ENCODE measurements at places on chromosomes 16 and 17. TPM values are rescaled to one million over a fixed set of nuclear protein-coding genes. Genes with fewer than 3 reads are reported as not detected.

GRCh38 chr16:35185366-35186044 lies 1726.1 kb downstream of the TP53TG3F start:
- DNase-seq: no peak

DNA sequence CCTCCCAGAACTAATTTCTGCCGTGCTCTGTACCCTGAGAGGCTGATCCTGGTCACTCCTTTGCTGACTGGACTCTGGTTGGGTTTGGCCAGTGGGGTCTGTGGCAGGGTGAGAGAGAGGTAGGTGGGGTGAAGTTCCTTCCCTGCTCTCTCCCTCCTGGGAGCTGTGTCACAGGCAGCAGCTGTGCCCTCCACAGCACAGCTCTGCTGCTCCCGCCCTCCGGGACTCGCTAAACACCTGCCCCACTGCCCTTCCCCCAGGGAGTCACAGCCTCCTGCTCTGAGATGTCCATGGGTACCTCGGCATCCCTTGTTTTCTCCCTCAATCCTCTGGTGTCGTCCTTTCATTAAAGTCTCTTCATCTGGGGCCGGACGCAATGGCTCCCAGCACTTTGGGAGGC lies 66.4 kb downstream of the SRCIN1 start:
- no peak for DNase-seq

GRCh38 chr17:65389426-65389825 lies 172.0 kb downstream of the AXIN2 start:
- DNase-seq: no peak

DNA sequence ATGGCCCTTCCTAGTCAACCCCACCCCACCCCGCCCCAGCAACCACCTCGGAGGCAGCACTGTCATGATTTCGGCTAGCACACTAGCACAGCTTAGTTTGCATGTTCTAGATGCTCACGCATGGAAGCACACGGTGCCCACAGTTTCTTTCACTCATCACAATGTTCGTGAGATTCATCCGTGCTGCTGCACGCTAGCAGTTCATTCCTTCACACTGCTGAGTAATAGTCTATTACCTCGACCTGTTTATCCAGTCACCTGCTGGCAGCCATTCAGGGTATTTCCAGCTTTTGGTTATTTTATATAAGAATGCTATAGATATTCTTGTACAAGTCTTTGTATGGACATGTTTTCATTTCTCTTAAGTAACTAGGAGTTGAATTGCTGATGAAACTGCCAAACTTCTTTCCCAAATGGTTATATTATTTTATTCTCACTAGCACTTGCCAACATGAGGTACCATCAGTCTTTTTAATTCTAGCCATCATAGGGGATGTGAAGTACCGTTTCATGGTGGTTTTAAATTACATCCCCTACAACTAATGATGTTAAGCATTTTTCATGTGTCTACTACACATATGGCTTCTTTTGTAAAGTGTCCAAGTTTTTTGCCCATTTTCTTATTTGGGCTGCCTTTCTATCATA lies 75.7 kb downstream of the CYTH1 start:
- no peak for DNase-seq

CLEC18B gene
- total RNA-seq: 10.0 TPM

GRCh38 chr17:45022655-45023339 lies 28.6 kb downstream of the DCAKD start:
- DNase-seq: no peak

GRCh38 chr16:11833951-11834695 lies 17.2 kb downstream of the RSL1D1 start:
- no peak for DNase-seq

- DNase-seq: no peak
These were observed 30.2 kb downstream of the XPO6 start for GRCh38 chr16:28181515-28181914.

CCL7 gene
- not detected for total RNA-seq

- no peak for DNase-seq
These were observed 37.2 kb downstream of the CCDC182 start for GRCh38 chr17:57707892-57708291.

DNA sequence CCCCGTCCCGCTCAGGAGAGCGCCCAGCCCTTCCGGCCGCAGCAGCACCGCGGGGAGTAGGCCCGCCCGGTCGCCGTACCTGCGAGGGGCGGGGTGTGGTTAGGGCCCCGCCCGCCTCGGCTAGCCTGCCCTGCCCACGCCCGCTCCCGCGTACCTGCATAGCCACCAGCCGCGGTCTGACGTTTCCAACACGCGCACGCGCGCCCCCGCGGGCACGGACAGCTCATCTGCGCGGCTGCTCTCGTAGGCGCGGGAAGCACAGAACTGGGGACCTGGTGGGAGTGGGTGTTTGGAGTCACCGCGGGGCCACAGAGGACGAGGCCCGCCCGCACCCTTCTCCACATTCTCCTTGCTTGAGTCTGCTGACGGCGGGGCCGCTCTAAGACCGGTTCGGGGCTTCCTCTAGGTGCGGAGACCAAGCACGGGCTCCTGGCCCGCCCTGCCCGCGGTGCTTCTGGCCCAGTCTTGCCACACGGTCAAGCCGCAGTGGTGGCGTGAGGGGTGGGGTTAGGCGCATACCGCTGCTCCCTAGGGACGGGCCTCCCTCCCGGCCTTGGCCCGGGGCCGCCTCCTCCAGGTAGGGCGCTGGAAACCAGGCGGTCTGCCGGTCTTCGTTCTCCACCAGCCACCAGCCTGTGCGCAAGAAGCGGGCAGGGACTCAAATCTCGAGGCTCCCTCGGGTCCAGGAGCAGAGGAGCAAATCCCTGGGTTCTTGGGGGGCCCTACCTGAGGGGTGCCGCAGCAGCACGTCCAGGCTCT lies 1.8 kb downstream of the NOXO1 start:
- DNase-seq: no peak

DNA sequence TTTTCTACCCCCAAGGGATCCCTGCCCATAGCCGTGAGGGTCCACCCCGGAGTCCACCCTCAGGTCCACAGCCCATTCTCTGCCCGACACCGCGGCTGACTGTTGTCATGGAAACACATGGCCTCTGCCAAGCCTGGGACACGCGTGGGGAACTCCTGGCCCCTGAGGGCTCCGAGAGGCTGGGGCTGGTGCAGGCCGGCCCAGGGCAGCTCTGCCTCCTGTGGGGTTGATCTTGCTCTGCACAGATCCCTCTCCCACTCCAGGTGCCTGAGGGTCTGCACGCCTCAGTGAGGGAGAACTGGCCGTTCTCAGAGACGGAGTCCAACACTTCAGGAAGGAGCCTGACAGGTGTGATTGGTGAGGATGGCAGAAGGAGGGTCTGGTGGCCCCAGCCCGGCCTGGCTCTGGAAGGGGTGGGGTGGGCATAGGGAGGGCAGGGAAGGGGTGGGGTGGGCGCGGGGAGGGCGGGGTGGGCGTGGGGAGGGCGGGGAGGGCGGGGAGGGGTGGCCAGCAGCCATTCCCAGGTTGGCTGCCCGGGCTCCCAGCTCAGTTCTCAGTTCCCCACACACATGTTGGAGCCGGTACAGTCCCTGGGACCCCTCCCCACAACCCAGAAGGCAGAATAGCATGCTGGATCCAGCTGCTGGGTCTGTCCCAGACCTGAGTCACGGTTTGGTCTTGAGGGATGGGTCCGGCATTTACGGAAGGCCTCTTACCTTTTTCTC lies 6.4 kb downstream of the MRPL28 start:
- no peak for DNase-seq

- no peak for DNase-seq
These were observed 20.1 kb downstream of the PIEZO1 start for GRCh38 chr16:88764913-88765349.

GRCh38 chr17:47785538-47786123 lies 36.0 kb downstream of the OSBPL7 start:
- DNase-seq: no peak

- DNase-seq: no peak
These were observed 351.3 kb downstream of the SOX9 start for GRCh38 chr17:72472106-72472505.

Measured in tibial nerve (tissue), 4 donors.